ENCODE measurements at places on chromosomes 7 and 10.
A peak's percentile ranks its signal among the peaks of the same experiment; 100 is the strongest.

DNA sequence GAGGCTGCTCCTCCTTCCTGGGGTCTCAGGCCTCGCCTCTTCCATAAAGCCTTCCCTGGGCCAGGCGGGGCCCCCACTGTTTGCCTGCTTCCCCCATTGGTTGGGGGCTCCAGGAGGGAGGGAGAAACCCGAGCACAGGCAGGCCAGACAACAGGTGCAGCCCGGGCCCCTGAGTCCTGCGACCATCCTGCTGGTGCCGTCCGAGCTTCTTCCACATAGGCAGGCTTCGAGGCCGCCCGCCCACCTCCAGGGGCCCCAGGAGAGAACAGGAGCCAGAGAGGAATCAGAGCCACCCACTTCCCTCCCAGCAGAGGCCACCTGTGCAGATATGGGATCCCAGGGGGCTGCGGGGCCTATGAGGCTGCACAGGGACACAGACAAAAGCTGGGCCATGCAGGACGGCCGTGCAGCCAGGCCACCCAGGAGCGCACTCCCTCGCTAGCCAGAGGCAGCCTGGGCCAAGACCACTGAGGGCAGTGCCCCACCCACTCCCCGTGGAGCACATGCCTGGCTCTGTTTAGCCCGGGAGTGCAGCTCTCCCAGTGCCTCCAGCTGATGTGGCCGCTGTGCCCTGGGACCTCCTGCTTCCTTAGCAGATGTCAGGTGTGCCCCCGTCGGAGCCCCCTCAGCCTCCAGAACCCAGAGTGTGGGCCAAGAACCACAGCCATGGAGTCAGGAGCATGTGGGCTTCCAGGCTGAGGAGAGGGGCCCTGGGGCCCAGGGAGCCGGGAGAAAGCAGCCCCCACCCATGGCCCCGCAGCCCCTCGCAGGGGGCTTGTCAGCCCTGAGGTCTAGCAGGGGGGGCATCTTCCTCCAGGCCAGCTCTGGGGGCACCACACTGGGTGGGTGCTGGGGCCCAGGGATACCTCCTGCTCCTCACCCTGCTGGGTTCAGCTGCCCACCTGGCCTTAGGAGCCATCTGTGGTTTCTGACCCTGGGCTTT, 59.9 kb upstream of the INPP5A start:
- DNase-seq = no peak

- DNase-seq = no peak
These were observed 51.2 kb downstream of the ANKIB1 start for GRCh38 chr7:92296880-92297445.

DNA sequence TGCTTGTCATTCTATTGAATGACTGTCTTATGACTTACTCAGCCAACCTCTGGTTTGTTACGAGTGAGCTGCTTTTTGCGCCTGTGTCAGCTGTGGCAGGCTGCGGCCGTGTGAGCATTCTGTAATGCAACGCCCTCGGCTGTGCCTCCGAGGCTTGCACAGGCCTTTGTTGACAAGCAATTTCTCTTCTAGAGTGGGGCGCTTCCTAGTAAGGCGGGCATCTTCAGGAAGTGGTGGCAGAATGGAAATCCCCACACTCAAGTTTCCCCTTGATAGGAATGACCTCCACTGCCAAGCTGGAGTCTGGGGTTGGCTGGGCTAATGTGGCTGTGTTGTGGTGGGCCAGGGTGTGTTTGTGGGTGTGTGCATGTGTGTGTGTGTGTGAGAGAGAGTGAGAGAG, 20.2 kb upstream of the TMEM178B start:
- DNase-seq = peak; percentile 12

DNA sequence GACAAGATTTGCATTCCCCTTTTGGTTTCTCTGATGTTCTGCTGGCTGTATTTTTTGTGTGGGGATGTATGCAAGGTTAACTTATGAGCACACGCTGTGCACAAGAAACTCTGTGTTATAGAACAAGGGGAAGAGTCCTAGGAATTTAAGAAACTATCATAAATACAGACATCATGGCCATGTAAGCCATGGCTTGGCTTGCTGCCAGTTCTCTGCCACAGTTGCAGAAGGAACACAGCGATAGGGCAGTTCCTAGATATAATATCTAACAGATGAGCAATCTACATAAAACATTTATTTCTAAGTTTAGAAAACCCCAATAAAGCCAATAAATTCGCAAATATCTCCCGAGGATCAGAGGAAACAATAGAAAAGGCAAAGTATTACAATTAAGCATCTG, 153.3 kb downstream of the LRRTM3 start:
- DNase-seq = no peak

DNA sequence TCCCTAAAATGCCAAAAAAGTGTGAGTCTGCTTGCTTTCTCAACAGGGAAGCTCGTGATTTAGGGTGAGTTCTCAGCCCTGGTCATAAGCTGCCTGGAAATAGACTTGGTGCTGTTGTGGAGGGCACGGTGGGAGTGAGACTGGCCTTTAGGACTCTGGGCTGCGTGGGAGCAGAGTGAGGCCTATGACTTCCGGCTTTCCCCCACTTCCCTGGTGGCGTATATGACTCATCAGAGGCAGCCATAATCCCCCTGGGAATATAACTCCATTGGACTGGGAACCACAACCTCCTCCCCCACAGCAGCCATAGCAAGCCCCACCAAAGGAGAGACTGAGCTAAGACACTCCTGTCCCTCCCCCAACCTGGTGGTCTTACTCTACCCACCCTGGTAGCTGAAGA, 95.0 kb downstream of the PON1 start:
- DNase-seq = no peak

- DNase-seq = no peak
These were observed 151.5 kb upstream of the KLF6 start for GRCh38 chr10:3936422-3937040.

GRCh38 chr10:84523526-84523925, 195.1 kb downstream of the CCSER2 start:
- DNase-seq = no peak

DNA sequence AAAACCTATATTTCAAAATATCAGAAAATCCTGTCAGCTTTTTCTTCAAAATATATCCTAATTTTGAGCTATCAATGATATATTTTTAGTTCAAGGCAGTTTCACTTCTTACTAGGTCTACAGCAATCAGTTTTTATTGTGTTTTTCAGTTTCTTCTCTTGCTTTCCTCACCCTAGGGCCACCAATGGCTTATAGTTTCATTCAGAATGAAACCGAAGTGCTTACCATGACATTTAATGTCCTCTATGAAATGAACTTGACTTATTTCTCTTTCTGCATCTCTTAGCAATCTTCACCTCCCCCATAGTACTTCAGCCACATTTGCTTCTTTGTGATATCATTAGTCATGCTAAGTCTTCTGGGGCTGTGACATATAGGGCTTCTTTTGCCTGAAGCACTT, 100.3 kb downstream of the ARL5B start:
- DNase-seq = no peak

DNA sequence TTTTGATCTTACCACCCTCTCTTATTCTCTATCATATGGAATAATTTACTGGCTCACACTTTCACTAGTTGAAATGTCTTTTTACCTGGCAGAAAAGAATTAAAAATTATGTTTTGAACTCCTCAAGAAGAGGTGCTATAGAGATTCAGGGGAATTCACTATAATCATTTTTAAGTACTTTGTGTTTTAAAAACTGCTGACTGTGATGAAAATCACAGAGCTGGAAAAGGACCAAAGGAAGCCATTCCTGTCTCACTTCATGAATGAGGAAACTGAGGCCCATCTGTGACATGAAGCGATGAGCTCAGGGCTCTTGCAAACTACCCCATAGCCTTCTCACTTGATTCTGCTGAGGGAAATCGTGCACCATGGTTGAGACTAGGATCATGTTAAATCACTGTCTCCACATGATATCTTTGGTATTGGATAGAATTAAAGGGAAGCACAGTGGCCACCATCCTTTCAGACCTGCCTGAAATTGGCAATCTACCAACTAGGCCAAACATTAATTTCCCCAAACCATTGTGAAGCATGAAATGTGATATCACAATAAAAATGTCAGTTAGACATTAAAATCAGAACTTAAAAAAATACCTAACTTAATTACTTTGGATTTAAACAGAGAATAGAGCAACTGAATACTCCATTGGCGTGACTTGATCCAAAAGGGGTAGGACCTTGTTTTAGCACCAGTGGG, 141.0 kb downstream of the FZD1 start:
- DNase-seq = no peak

DNA sequence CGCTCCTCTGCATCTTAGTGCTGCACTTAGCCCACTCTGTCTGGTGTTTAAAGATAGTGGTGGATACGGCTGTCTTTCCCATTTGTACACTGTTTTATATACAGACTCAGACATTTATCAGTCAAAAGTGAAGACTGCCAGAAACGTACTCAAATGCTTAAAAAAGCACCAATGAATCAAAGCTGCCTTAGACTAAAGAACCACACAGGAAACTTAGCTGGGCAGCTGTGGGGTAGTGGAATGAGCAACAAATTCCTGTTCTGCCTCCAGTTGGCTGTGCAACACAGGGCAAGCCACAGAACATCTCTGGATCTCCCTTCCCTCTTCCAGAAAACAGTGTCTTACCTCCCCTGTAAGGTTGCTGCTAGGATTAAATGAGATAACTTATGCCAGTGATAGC, 76.0 kb downstream of the ATXN7L1 start:
- DNase-seq = no peak

- no peak for DNase-seq
These were observed 743 bp downstream of the RBM17 start for GRCh38 chr10:6089334-6090219.

DNA sequence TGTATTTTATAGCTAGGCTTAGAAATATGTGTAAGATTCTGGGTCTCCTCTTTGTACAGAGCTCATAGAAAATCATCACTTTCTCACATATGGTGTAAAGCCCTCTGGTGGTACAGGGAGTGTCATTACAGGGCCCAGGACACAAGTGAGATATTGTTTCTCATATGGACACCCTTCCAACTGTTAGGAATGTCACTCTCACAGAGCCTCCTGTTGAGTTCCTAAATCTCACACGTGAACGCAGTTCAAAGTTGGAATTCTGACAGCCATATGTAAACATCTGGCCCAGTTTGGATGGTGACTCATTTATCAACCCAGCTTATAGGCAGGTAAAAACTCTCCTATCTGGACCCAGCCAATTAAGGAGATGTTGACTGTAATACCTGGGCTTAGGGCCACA, 35.4 kb upstream of the ZNF107 start:
- DNase-seq = no peak

DNA sequence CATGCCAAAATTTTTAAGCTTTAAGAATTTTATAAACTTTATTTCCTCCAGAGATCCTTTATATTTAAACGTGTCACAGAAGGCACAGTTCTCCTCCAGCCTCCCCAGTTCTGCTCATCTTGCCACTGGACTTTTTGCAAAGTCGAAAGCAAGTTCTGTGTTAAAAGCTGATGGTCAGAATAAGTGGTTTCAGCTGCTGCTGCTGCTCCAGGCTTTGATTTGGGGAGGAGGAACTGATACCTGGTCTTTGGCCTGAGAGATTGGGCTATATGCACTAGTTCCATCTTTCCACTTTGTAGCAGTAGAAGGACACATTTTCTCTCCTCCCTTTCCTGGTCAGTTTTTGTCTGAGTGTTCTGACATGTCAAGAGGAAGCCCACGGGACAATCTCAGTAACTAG, 435.9 kb upstream of the PHF14 start:
- DNase-seq = no peak

DNA sequence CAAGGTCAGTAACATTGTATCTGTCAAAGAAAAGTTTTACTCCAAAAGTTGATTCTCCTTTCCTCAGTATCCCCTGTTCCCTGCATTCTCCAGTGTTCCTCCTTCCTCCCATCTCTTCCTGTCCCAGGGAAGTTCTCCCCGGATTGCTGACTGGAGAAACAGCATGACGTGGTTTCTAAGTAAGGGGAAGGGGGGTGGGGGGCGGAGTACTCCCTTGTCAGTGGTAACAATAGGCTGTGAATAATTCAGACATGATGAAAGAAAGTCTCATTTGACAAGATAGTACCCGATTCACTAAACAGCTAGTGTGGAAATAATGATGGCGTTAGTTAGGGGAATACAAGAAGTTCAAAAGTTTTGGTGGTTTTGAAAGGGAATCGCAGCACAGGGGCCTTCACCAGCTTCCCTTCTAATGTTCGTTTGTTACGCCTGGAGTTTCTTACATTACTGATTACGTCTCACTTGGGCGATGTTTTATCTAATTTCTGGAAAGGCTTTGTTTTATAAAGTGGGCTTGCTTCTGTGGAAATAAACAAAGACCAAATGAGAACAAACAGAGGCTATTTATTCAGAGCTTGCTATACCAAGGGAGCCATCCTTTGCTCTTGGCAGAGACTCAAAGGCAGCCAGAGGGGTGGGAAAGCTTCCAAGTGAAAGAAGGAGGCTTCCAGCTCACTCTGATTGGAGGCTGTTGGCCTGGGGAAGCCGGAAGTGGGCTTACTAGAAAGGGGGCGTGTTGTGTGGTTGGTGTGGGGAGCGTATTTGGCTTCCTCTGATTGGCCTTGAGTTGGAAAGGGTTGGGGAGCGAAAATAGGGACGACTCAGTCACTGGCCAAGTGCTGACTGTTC, 453.7 kb downstream of the SDK1 start:
- DNase-seq = no peak

DNA sequence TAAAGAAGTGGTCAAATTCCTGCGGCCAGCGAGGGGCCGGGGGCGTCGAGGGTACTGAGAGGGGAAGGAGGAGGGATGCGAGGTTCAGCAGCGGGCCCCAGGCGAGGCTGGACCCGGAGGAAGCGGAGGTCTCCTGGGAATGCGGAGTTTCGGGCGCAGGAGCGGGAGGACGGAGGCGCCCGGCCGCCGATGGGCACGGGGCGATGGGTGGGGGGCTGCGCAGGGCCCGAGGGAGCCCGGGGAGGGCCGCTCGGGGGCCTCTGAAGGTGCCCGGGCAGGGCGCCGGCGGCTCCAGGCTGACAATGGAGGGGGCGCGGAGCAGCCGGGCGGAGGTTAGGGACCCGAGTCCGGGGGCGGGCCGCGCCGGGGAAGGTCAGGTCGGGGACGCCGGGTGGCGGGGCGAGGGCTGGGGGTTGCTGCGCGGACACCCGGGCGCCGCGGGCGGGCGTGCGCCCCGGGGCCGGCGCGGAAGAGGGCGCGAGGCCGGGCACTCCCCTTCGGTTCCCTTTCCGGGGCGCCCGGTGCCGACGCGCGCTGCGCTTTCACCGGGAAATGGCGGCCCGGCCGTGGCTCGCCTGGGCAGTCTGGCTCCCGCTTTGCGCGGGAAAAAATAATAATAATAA, 683 bp downstream of the MACROH2A2 start:
- DNase-seq = no peak

GRCh38 chr7:28081016-28081415, 99.6 kb downstream of the JAZF1 start:
- no peak for DNase-seq

DNA sequence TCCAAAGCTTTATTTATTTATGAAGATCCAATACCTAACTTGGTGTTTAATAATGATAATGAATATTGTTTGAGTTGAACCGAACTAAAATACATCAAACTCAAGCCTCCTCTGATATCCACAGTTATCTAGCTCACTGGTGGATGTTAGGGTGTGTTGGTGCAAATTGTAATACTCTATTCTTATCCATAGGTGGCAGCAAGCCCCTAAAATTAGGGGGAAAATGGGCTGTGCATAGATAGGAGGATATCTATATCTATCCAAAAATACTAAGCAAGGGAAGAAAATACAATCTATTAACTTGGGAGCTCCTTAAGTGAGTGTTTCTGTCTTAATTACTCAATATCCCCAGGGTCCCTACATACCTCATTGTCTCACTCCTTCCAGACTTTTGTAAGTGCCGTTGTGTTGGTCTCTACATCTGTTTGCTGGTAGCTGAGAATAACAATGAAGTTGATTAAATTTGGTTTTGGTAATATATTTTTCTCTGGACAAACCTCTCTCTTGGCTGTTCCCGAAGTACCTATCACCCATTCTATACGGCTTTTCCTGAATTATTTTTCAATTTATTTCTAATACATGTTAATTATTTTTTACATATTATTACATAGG, 55.0 kb upstream of the VWDE start:
- no peak for DNase-seq

GRCh38 chr7:29194594-29195427, at the start of gene CHN2:
Gene CHN2, plus strand, starts transcription at chr7:29194775.
- peak; percentile 36 for DNase-seq

Measured in stimulated activated CD8-positive, alpha-beta memory T cell treated with anti-CD3 and anti-CD28 coated beads, Interleukin-2, amount 100 ng/mL, for 1 hour (primary cell).